ENCODE measurements at places on chromosomes 13 and 19. TPM values are rescaled to one million over a fixed set of nuclear protein-coding genes. Genes with fewer than 3 reads are reported as not detected.
A peak's percentile ranks its signal among the peaks of the same experiment; 100 is the strongest.

The SYNE4 gene
- 1.6 TPM for total RNA-seq

The CARS2 gene
- total RNA-seq = 53.5 TPM

The BCAM gene
- not detected for total RNA-seq

The MYBPC2 gene
- total RNA-seq = 0.28 TPM

The FGF22 gene
- not detected for total RNA-seq

The AMER2 gene
- total RNA-seq = not detected

The STOML3 gene
- not detected for total RNA-seq

The MTMR6 gene
- total RNA-seq = 25.3 TPM

The TNNI3 gene
- total RNA-seq = not detected

The ANKRD24 gene
- 1.3 TPM for total RNA-seq

- peaks cover 69% of the 10 kb centered on the region for H3K36me3 ChIP-seq
- no peaks in the 10 kb centered on the region for H3K27me3 ChIP-seq
- DNase-seq = no peak
- H3K4me1 ChIP-seq = no peaks in the 10 kb centered on the region
- no peak overlapping the region for H3K27ac ChIP-seq
These were observed 20.4 kb downstream of the CHERP start for GRCh38 chr19:16521715-16522289.

DNA sequence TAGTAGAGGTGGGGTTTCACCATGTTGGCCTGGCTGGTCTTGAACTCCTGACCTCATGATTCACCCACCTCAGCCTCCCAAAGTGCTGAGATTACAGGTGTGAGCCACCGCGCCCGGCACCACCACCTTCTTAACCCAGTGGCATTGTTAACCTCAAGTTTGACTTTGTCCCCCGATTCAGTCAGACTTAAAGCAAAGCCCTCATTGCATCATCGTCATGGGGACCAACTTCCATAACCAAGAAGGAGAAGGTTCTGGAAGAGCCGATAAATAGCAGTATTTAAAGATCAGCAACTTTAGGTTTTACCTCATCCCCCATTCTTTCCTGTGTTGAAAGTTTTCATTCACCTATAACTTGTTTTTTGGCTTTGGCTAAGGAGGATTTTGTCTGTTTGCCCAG is 6.7 kb upstream of the INAFM1 start:
- H3K36me3 ChIP-seq = peaks cover 41% of the 10 kb centered on the region
- no peak overlapping the region for H3K27ac ChIP-seq
- DNase-seq = no peak
- H3K4me3 ChIP-seq = no peak overlapping the region
- no peaks in the 10 kb centered on the region for H3K27me3 ChIP-seq

DNA sequence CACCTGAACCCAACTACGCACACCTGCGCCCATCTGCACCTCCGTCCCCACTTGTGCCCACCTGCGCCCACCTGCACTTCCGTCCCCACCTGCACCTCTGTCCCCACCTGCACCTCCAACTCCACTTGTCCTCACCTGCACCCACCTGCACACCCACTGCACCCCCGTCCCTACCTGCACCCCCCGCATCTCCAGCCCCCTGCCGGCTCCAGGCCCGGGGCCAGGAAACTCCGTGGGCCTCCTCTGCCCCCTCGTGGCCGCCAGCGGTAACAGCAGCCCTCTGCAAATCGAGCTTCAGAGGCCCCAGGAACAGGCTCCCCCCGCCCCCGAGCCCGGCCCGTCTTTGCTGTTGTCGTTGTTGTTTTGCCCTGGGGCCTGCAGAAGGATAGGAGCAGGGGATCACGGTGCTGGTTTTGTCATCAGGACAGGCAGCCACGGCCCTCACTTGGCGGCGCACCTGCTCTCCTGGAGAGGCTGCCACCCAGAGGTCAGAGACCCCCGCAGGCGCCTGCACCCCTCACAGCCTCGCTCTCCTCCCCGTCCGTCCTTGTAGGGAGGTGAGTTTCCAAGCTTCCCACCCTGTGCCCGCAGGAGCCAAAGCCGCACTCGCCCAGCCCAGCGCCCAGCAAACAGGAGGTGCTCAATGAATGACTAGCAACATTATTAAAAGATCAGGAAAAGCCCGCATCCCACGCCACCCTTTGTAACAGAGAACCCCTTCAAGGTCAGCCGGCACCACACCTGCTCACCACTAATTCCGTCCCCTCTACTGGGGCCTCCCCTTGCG is 65.4 kb downstream of the GNG7 start:
- no peak overlapping the region for H3K27ac ChIP-seq
- no peaks in the 10 kb centered on the region for H3K36me3 ChIP-seq
- peaks cover 6% of the 10 kb centered on the region for H3K27me3 ChIP-seq
- H3K4me3 ChIP-seq = no peak overlapping the region

GRCh38 chr19:53002479-53002878 is 11.2 kb upstream of the ERVV-1 start:
- no peaks in the 10 kb centered on the region for H3K36me3 ChIP-seq
- no peaks in the 10 kb centered on the region for H3K4me1 ChIP-seq
- H3K27me3 ChIP-seq = no peaks in the 10 kb centered on the region
- no peak for DNase-seq

GRCh38 chr19:19279853-19280252 is 6.8 kb upstream of the TM6SF2 start:
- H3K27me3 ChIP-seq = no peaks in the 10 kb centered on the region
- DNase-seq = no peak
- H3K36me3 ChIP-seq = peaks cover 39% of the 10 kb centered on the region
- no peaks in the 10 kb centered on the region for H3K4me1 ChIP-seq

DNA sequence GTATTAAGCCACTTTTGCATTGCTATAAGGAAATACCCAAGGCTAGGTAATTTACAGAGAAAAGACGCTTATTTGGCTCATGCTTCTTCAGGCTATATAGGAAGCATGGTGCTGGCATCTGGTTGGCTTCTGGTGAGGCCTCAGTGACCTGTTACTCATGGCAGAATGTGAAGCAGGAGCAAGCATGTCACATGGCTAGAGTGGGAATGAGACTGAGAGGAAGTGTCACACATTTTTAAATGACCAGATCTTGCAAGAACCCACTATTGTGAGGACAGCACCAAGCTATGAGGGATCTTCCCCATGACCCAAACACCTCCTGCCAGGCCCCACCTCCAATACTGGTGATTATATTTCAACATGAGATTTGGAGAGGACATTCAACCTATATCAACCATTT is 25.7 kb upstream of the IGFL4 start:
- DNase-seq = no peak
- peaks cover 67% of the 10 kb centered on the region for H3K27me3 ChIP-seq
- no peaks in the 10 kb centered on the region for H3K36me3 ChIP-seq
- no peaks in the 10 kb centered on the region for H3K4me1 ChIP-seq
- H3K4me3 ChIP-seq = no peak overlapping the region

- H3K27ac ChIP-seq = peak overlapping the region; percentile 35
- peak overlapping the region; percentile 36 for H3K4me3 ChIP-seq
- peaks cover 42% of the 10 kb centered on the region for H3K4me1 ChIP-seq
- H3K36me3 ChIP-seq = peaks cover 52% of the 10 kb centered on the region
These were observed 2.3 kb downstream of the CLASRP start for GRCh38 chr19:45041125-45041524.

GRCh38 chr19:44662691-44663385 is 8.4 kb upstream of the CEACAM19 start:
- no peaks in the 10 kb centered on the region for H3K27me3 ChIP-seq
- H3K36me3 ChIP-seq = no peaks in the 10 kb centered on the region
- no peak overlapping the region for H3K4me3 ChIP-seq
- no peak overlapping the region for H3K27ac ChIP-seq

GRCh38 chr13:76292726-76293125 is 593.5 kb downstream of the KCTD12 start:
- no peak overlapping the region for H3K27ac ChIP-seq
- H3K27me3 ChIP-seq = no peaks in the 10 kb centered on the region
- no peak for DNase-seq
- no peaks in the 10 kb centered on the region for H3K4me1 ChIP-seq

- H3K4me1 ChIP-seq = peaks cover 64% of the 10 kb centered on the region
- H3K27me3 ChIP-seq = no peaks in the 10 kb centered on the region
These were observed 2.9 kb upstream of the GPR18 start for GRCh38 chr13:99261059-99261458.

DNA sequence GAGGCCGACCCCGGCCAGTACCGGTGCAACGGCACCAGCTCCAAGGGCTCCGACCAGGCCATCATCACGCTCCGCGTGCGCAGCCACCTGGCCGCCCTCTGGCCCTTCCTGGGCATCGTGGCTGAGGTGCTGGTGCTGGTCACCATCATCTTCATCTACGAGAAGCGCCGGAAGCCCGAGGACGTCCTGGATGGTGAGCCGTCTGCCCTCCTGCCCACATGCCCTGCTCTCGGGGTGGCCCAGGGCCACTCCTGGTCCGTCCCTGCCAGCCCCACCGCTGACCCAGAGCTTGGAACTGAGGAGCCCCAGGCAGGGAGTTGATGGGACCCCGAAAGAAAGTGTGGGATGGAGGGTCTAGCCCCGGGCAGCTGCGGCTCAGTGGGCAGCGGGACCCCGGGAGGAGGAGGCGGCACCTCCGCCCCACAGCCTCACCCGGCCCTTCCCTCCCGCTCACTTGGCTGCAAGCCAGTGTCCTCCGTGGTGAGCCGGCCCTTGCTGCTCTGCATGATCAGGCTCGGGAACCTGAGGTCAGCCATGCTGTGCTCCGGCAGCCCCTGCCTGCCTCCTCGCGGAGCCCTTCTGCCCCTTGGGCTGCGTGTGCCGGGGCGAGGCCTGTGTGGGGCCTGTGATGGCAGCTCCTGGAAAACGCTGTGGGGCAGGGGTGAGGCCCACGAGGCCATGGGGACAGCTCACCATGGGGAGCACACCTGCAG is 8.1 kb upstream of the HCN2 start:
- H3K27me3 ChIP-seq = no peaks in the 10 kb centered on the region
- H3K4me3 ChIP-seq = no peak overlapping the region
- H3K4me1 ChIP-seq = peaks cover 10% of the 10 kb centered on the region
- DNase-seq = no peak

GRCh38 chr13:48318377-48318811 is 14.8 kb downstream of the RB1 start:
- peaks cover 37% of the 10 kb centered on the region for H3K4me1 ChIP-seq
- peaks cover 88% of the 10 kb centered on the region for H3K36me3 ChIP-seq
- peaks cover 3% of the 10 kb centered on the region for H3K27me3 ChIP-seq
- no peak overlapping the region for H3K27ac ChIP-seq

GRCh38 chr13:95050800-95051615 is 250.2 kb downstream of the ABCC4 start:
- no peaks in the 10 kb centered on the region for H3K27me3 ChIP-seq
- peaks cover 21% of the 10 kb centered on the region for H3K4me1 ChIP-seq
- no peak for DNase-seq

DNA sequence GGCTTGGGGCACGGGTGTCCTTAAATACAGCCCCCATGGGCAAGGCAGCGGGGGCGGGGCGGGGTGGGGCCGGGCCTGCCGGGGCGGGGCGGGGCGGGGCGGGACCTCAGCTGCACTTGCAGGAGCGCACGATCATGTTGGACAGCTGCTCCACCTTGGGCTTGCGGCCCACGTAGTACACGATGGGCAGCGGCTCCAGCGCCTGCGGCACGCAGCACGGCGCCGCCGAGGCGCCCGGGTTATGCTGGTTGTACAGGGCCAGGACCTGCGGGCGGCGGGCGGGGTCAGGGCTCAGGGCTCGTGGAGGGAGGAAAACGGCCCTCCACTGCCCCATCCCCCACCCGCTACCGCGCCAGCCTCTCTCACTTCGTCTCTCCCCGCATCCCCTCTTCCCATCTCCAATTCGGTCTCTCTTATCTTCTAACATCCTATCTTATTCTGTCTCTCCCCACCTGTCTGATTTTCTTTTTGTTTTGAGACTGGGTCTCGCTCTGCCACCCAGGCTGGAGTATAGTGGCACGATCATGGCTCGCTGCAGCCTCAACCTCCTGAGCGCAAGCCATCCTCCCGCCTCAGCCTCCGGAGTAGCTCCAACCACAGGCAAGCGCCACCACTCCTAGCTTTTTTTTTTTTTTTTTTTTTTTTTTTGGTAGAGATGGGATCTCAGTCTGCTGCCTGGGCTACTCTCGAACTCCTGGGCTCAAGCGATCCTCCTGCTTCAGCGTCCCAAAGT is 21.1 kb downstream of the CCDC97 start:
- H3K27ac ChIP-seq = peak overlapping the region; percentile 67
- H3K4me1 ChIP-seq = peaks cover 69% of the 10 kb centered on the region
- DNase-seq = no peak
- no peak overlapping the region for H3K4me3 ChIP-seq
- H3K36me3 ChIP-seq = peaks cover 67% of the 10 kb centered on the region
- H3K27me3 ChIP-seq = no peaks in the 10 kb centered on the region

DNA sequence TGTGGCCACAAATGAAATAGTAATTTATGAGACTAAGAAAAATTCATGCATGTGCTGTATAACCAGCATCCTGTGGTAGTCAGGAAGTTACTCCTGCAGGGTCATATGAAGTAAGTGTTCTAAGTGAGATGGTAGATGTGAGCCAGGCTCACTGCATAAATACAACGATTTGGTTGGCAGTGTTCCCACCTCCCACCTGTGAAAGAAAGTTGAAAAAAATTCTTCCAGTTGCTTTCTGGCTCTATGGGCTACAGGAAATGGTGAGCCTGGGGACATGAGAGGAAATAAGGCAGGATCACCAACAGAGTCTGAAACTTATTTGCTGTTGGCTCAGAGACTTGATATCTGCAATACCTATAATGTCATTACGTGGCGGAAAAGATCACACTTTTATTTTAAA is 301.7 kb upstream of the SPRY2 start:
- H3K4me3 ChIP-seq = no peak overlapping the region
- H3K4me1 ChIP-seq = no peaks in the 10 kb centered on the region
- H3K27ac ChIP-seq = no peak overlapping the region
- H3K36me3 ChIP-seq = no peaks in the 10 kb centered on the region
- no peak for DNase-seq
- no peaks in the 10 kb centered on the region for H3K27me3 ChIP-seq

DNA sequence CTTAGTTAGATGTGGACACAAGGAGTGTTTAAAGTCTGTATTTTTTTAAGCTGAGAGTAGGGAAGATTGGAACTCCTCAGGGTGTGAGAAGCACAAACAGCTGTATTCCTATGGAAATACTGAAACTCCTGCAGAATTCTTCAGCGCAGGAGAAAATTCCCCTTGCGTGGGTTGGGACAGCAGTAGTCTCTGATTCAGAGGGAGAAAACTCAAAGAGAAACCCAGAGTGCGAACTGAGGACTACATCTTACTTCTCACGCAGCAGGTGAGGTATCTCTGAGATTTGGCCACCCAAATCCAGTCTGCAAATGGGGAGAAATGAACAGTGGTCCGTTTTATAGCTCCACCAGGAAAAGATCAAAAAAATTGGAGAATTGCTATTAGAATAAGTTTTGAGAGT is 60.9 kb downstream of the FRY start:
- no peak overlapping the region for H3K4me3 ChIP-seq
- no peaks in the 10 kb centered on the region for H3K4me1 ChIP-seq
- no peak overlapping the region for H3K27ac ChIP-seq
- H3K36me3 ChIP-seq = no peaks in the 10 kb centered on the region
- DNase-seq = no peak

GRCh38 chr13:96992633-96993032 is 1.6 kb downstream of the OXGR1 start:
- H3K36me3 ChIP-seq = no peaks in the 10 kb centered on the region
- H3K4me1 ChIP-seq = no peaks in the 10 kb centered on the region
- peaks cover 34% of the 10 kb centered on the region for H3K27me3 ChIP-seq

GRCh38 chr13:29756506-29756905 is 93.9 kb downstream of the UBL3 start:
- H3K27me3 ChIP-seq = peaks cover 4% of the 10 kb centered on the region
- peaks cover 23% of the 10 kb centered on the region for H3K4me1 ChIP-seq
- DNase-seq = no peak
- no peak overlapping the region for H3K4me3 ChIP-seq
- H3K36me3 ChIP-seq = peaks cover 6% of the 10 kb centered on the region

- H3K27ac ChIP-seq = no peak overlapping the region
- peaks cover 8% of the 10 kb centered on the region for H3K36me3 ChIP-seq
- no peaks in the 10 kb centered on the region for H3K27me3 ChIP-seq
- no peaks in the 10 kb centered on the region for H3K4me1 ChIP-seq
These were observed 12.9 kb upstream of the NDUFS7 start for GRCh38 chr19:1370579-1371361.

- H3K36me3 ChIP-seq = no peaks in the 10 kb centered on the region
- H3K27me3 ChIP-seq = no peaks in the 10 kb centered on the region
- H3K4me3 ChIP-seq = no peak overlapping the region
- H3K27ac ChIP-seq = no peak overlapping the region
These were observed 683.9 kb upstream of the KLHL1 start for GRCh38 chr13:70792121-70792520.
